ENCODE measurements at places on chromosomes 5 and 9. TPM values are rescaled to one million over a fixed set of nuclear protein-coding genes. Genes with fewer than 3 reads are reported as not detected.

The REEP2 gene
- total RNA-seq: 13.0 TPM

The GPR150 gene
- 0.43 TPM for total RNA-seq

GRCh38 chr9:103731541-103731940, 362.6 kb upstream of the SMC2 start:
- peak; percentile 6 for DNase-seq

The PCDHGB7 gene
- 11.2 TPM for total RNA-seq

- DNase-seq: peak; percentile 12
Measured at GRCh38 chr9:29150606-29151005, 1577.3 kb upstream of the C9orf72 start.

GRCh38 chr5:141603923-141604717, 14.7 kb downstream of the DIAPH1 start:
- DNase-seq: peak; percentile 93

- DNase-seq: no peak
Measured at GRCh38 chr5:126195410-126196100, 227.7 kb upstream of the GRAMD2B start.

The GNA14 gene
- total RNA-seq: 6.5 TPM

DNA sequence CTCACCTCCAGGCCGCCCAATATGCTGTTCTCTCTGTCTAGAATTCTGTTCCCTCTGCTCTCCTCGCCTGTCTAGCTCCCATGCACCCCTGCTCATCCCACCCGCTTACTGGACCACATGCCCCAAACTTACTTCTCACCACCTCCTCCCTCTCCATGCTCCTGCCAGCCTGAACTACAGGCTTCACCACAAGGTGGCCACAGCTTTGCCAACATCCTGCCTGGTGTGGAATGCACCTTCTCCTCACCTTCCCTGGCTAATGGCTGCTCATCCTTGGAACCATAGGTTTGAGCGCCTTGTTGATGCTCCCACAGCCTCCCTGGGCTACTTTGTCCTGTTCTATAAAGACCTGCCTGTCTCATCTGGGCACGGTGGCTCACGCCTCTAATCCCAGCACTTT, 9.6 kb downstream of the LAMC3 start:
- DNase-seq: no peak

GRCh38 chr5:10468256-10468655, 26.6 kb downstream of the ROPN1L start:
- DNase-seq: no peak

- peak; percentile 73 for DNase-seq
Measured at GRCh38 chr5:83430130-83431010, 41.2 kb upstream of the VCAN start.

The TRPM6 gene
- total RNA-seq: under 0.01 TPM

The PRR7 gene
- 4.7 TPM for total RNA-seq

The FAM78A gene
- 0.43 TPM for total RNA-seq

DNA sequence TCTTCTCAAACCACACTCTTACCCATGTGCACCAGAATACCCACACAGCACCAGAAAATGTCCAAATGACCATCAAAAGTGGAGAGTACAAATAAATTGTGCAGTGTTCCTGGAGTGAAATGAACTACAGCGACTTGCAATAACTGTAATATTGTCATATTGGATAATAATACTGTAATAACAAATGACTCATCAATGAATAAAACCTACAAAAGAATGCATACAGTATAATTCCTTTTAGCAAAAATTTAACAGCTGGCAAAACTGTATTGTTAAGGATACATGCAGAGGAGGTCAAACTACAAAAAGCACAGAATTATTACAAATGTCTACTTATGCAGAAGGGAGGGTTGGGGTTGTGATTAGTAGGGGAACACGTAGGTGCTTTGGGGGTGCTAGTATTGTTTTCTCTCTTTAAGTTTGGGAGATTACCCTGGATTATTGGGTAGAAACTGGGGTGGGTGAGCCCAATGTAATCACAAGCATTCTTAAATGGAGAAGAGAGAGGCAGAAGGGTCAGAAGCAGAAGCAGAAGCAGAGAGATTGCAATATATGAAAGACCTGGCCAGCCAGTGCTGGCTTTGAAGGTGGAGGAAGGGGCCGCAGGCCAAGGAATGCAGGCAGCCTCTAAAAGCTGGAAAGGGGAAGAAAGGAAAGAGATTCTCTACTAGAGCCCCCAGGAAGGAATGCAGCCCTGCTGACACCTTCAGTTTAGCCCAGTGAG, 21.8 kb downstream of the IRF1 start:
- DNase-seq: no peak

- peak; percentile 72 for DNase-seq
Measured at GRCh38 chr5:145347026-145347616, 488.0 kb downstream of the PRELID2 start.

- DNase-seq: no peak
Measured at GRCh38 chr5:93421987-93422401, 159.0 kb downstream of the NR2F1-AS1 start.

DNA sequence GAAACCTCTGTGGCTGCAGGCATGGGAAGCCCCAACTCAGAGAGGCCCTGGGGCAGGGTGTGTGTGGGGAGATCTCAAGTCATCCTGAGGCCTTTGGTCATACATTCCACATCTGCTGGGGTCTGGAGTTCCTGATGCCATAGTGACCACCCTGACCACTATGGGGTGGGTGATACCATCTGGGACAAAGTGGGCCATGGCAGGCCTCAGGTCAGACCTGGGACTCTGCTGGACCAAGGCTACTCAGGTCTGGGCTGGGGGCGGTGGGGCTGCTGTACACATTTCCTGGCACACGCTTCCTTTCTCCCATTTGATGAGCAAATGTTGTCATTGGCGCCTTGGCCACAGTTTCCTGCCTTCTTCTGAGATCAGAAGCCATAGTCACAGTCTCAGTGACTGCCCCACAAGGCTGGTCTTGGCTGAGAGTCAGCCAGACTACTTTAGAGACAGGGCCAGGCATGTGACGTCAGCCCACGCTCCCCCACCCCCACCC, 15.1 kb upstream of the ACSL6 start:
- no peak for DNase-seq

DNA sequence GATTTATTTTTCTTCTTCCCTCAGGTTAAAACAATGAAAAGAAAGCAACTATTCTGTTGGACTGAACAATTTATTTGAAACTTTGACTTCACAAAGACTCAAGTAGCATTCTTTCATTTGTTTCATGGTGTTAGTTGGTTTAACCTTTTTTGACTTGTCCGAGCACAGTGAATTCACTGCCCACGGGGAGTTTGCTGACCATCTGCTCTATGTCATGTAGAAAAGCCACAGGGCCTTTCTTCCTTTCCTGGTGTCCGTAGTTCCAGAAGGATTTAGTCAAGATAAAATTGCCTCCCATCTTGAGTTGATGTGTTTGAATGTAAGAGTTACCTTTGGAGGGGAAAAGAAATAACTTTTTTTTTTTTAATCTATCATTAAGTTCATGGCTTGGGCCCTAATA, 55.1 kb upstream of the ZNF608 start:
- no peak for DNase-seq

GRCh38 chr9:120902569-120903535, 23.7 kb downstream of the TRAF1 start:
- no peak for DNase-seq

GRCh38 chr9:116933251-116933650, 246.1 kb downstream of the TRIM32 start:
- DNase-seq: no peak

The ANKH gene
- total RNA-seq: 31.6 TPM

The DRD1 gene
- under 0.01 TPM for total RNA-seq

The TMEM161B gene
- 18.1 TPM for total RNA-seq

The SAXO1 gene
- not detected for total RNA-seq

DNA sequence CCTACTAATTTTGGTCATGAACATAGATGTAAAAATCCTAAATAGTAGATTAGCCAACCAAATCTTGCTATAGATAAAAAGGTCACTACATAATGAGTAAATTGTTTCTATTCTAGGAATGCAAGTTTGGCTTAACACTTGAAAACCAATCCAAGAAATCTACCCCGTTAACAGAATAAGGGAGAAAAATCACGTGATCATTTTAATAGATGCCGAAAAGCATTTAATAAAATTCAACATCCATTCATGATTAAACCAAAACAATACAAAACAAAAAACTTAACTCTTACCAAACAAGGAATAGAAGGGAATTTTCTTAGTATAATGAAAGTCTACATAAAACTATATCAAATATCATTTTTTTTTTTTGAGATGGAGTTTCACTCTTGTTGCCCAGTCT, 20.7 kb upstream of the SMU1 start:
- no peak for DNase-seq

The BARHL1 gene
- total RNA-seq: not detected

- no peak for DNase-seq
Measured at GRCh38 chr5:140718266-140718592, 18.0 kb downstream of the ZMAT2 start.

The CRHBP gene
- total RNA-seq: not detected

DNA sequence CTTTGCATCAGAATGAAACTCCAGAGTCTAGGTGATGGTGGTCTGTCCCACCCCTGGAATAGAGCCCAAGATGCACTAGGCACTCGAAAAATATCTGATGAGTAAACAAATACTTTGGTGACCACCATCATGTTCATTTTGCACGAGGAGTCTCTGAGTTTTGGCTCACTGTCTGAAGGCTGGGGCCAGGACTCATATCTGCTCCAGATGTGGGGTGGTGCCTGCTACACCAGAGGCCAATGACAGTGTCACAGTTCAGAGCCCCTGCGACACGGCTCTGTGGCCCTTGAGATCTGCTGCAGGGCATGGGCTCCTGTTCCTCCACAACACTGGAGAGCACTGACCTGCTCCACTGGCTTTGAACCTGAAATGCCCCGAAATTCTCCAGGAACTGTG, 164.6 kb downstream of the ROR2 start:
- DNase-seq: no peak

The SLC6A19 gene
- not detected for total RNA-seq

DNA sequence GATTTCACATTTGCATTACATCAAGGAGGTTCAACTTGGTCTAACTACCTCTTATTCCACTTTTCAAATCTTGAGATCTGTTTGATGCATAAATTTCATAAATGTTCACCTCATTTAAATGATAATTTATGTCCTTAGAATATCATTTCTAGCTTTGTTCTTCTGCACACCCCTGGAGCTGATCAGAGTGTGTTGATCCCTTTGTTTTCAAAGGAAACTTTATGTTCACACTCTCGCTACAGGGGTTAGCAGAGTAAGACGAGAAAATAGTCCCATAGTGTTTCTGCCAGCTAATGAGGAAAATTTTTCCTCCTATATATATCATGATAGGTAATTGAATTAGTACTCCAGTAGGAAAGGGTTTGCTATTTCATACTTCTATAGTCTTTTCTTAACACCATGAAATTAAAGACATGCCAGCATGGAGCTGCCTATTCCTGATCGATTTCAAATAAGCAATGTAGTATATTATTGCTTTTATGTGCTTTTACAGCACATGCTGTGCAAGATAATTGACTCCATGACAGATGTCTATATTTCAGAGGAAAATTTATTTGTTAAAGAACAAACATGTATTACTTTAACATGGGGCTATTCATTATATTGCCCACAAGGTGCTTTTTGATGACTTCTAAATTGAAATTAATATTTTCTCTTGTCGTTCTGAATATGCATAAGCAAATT, 4.8 kb upstream of the PAM start:
- no peak for DNase-seq

DNA sequence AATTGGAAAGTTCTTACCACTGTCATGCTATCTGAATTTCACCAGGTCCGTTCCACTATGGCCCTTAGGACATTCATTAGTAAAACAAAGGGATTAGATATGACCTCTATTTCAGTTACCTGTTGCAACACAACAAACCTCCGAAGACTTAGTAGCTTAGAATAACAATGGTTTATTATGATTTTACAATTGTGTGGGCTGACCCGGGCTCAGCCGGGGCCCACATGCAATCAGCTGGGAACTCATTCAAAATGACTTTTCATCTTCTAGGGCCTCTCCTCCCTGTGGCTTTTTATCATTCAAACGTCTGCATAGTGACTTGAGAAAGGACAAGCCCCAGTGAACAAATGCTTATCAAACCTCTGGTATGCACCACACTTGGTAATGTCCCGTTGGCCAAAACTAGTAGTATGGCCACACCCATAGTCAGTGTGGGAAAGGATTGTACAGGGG, 2.3 kb upstream of the FBXW11 start:
- peak; percentile 35 for DNase-seq

DNA sequence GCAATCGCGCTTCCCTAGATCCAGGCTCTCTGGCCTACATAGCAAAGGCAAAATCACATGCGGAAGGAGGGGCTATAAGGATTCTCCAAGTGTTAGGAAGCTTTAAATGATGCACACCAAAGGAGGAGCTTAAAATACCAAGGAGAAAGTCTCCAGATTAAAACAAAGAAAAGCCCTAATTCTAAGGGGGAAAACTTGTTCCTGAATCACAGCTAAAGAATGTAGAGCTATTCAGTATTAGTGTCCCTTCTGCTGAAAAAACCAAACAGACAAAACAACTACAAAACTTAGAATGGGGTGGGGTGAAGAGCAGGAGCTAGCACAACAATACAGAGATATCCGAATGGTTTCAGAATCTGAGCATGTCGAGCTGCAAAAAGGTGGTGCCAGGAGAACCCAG, 213.7 kb downstream of the DCP2 start:
- no peak for DNase-seq

DNA sequence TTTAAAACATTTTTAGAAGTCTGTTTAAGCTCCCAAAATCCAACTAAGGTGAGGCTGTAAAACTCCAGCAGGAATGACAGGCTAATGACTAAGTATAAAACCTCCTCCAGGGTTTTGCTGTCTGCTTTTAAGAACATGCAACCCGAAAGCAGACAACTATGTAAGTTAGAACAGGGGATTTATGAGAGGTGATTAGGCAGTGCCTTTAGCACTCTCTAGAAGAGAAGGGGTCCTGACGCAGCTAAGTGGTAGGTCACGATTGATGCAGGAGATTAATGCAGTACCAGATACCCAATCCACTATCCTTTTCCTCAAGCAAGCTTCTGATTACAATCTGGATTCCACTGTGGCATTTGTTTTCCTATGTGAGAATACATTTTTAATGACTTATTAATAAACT, 25.9 kb downstream of the HOMER1 start:
- peak; percentile 54 for DNase-seq

The FREM1 gene
- 0.32 TPM for total RNA-seq

GRCh38 chr9:132919614-132920268, 24.7 kb downstream of the TSC1 start:
- peak; percentile 2 for DNase-seq
